ENCODE measurements at places on chromosomes 5 and 9.
A peak's percentile ranks its signal among the peaks of the same experiment; 100 is the strongest.

- DNase-seq, result no peak
Measured at GRCh38 chr9:36897019-36897418, 137.0 kb downstream of the PAX5 start.

DNA sequence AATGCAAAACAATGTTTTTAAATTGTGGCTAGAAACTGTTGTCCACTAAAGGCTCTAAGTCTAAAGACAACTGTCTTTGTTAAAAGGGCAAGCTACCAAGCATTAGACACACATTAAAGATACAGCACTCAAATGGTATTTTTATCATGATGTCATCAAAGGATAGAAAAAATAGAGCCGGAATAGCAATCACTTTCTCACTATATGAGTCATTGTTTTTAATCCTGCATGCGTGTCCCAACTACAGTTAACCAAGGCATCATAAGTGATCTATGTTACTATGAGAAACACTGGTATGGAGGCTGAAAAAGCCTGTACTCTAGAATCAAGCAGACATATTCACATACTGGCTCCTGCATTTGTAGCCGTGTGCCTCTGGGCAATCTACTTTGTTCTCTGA, 1.9 kb upstream of the PJA2 start:
- DNase-seq, result peak; percentile 94

DNA sequence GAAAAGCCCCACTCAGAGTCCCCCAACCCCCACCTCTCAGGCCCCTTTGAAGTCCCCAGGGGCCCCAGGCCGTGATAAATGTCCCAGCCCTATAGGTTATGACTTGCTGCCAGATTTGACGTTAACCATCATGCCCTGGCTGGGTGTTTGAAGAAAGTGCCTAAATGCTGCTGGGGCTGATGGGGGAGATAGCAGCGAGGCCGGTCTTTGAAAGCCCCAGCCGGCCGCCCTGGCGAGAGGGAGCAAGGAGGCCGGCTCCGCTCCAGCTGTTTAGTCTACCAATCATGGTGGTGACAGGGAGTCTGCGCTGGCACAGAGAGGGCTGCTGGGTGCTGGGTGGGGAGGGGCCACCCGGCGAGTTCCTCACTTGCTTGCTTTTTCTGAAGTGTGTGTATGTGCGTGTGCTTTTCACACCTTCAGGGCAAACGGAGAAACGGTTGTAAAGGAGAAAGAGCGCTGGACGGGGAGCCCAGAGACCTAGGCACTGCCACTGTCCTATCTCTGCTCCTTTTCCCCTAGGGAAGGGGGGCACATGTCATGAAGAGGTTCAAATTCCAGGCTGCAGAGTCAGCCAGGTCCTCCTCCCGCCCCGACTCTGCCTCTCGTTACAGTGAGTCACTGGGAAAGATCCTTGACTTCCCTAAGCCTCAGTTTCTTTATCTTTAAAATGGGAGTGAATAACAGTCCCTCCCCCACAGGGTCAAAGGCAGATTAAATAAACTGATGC, 126.1 kb upstream of the HAND1 start:
- DNase-seq, result peak; percentile 32

GRCh38 chr9:83472764-83473163, 65.4 kb downstream of the FRMD3 start:
- peak; percentile 21 for DNase-seq

DNA sequence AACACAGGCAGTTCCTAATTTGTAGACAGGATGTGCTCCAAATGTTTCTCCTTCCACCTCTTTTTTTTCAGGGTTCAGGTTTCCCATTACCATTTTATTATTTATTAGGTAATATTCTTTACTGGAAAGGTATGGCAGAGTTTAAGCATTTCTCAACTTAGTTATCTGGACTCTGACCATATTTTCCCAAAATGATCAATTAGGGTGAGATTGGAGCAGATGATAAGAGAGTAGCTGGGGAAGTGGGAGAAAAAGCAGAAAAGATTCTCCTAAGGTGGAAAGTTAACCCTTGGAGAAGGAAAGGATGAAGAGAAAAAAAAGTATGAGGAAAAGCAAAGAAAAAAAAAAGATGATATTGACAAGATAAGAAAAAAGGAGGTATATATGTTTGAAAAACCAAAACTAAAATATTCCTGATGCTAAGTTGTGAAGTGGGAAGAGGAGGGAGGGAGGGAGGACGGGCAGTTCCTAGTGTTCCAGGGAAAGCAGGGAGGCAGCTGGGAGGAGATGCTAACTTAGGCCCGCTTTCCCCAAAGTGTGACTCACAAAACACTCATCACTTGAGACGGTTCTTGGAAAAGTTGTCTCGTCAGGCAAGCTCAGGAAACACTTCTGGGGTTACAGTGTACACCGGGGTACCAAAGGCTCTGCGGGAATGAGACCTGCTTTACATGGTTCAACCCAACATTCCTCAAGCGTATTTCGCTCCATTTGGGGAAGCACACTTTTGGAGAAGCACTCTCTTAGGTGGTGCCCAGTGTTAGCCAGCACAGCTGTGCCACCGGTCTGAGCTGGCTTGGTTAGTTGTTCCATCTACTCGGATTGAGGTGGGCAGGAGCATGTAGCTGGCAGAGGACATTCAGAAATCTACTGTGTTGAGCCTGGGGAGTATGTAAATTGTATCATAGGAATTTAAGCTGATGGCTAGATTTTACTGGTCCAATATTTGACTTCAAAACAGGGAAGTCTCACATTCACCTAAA, 35.1 kb downstream of the B4GALT1 start:
- peak; percentile 56 for DNase-seq

DNA sequence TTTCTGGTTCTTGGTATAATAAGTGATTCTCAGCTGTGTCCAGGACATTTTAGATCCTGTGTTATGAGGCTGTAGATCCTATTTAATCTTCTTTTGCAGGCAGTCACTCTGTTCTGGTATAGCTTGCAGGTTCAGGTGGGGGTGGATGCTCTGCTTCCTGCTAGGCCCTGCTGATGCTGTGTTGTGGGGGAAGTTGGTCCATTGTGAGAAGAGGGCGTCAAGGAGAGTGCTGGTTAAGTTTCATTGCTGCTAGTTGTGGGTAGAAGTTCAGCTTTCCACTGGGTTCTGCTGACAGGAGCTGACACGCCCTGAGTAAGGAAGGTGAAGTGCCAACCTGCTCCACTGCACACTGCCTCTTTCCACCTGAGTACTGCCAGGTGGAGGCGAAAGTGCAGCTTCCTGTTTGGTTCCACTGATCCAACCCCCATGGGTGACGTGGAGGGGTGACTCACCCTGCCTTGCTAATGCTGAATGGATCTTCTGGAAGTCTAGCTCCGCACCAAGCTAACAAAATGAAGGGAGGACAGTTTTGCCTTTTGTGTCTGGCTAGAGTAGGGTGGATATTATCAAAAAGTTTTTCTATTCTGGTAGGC, 16.3 kb downstream of the NMRK1 start:
- no peak for DNase-seq

GRCh38 chr5:32325062-32325461, 12.3 kb upstream of the MTMR12 start:
- DNase-seq, result peak; percentile 28

DNA sequence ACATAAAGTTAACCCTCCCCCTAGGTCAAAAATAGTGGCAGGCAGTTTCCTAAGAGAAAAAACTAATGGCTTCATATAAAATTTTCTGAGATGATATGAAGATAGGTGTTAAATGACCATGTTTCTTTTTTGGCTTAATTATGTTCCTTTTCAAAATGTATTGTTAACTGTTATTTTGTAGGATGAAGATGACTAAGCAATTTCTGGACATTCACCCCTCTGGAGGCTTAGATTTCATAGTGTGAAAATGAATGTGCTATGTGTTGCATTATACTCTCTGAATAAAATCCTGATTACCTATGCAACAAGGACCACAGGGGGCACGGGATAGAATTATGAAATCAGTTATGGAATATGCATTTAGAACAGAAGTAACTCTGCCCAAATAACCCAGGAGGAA, 233.5 kb downstream of the MRPS30 start:
- DNase-seq, result no peak

GRCh38 chr9:81717061-81717746, 27.9 kb upstream of the TLE1 start:
- DNase-seq, result no peak

DNA sequence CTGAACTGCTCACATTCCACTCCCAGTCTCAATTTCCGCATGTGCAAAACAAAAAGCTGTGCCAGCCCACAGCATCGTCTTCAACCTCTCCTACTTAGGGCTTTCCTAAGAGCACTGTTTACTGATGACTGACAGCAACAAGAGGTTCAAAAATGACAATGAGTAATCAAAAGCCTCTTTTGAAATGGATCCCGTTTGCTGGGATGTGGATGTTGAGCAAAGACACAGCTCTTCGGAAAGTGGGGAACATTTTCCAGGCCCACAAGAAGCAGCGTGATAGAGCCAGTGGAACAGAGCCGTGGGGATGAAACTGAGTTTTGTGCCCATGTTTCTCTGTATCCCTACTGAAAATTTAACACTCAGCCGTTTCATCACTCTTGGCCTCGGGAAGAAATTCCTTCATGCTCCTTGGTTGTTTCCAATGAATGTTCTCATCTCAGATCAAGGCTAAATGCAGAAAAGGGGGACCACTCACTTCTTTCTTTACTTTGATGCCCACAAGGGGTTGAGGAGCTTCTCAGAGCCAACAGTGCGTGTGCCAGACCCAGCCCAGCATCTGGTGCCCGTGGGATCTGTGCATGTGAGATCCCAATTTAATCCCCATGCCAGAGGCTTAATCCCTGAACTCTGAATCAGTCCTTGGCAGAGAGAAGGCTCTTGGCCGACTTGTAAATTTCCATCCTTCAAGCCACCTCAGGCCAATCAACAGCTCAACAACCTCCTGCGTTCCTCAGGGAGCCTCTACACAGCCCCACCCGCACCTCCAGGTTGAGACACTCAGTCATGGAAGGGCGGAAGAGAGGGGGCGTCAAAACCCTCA, 230.2 kb upstream of the DAPK1 start:
- DNase-seq, result peak; percentile 38

DNA sequence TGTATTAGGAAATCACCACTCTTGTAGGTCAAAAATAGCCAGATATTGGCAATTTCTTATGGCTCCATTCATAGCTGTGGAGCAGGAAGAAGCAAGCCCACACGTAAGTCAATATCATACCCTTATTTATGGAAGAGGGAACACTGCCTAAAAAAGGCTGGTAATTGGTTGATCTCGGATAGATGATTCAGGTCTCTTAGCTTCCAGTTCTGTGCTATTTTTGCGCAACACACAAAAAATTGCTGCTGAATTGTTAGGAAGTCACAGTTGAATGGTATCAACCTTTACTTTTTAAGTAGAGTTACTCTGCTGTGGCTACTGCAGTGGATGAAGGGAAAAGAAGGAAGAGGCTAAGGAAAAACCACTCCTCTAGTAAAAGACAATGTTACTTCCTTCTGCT, 168.8 kb downstream of the ARHGAP26 start:
- no peak for DNase-seq

All from fibroblast of pulmonary artery (primary cell).